Fibroblast of the aortic adventitia (primary cell): ENCODE measurements at places on chromosomes 11 and 22. TPM values are rescaled to one million over a fixed set of nuclear protein-coding genes. Genes with fewer than 3 reads are reported as not detected.

GRCh38 chr22:36787204-36787988 lies 11.5 kb upstream of the IFT27 start:
- DNase-seq = no peak

DNA sequence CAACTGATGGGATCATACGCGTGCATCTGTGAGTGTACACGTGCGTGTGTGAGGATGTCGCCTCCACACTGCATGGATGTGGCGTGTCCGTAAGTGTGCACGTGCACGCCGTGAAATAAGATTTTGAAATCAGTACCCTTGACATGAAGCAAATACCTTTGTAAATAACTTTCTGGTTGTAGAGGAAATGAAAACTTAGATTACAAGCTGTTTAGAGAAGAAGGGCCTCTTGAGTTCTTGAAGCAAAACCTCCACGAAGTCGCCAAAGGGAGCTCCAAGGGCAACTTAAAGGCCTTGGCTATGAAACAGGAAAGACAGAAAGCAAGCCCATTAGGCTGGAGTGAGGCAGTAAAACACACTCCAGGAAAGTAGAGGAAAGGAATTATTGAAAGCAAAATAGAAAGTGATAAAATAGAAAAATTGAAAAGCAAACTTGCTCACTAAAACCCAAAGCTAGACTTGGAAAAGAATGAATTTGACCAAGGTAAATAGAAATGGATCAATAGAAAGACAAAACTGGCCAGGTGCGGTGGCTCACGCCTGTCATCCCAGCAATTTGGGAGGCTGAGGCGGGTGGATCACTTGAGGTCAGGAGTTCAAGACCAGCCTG lies 29.7 kb upstream of the TOLLIP start:
- peak; percentile 10 for DNase-seq

- no peak for DNase-seq
Observed at GRCh38 chr11:77079666-77080065, 12.9 kb downstream of the CAPN5 start.

GRCh38 chr11:68216171-68216938 lies 3.3 kb upstream of the KMT5B start:
- no peak for DNase-seq

- peak; percentile 31 for DNase-seq
Observed at GRCh38 chr11:119320776-119321524, 4.0 kb upstream of the MCAM start.

- DNase-seq = no peak
Observed at GRCh38 chr11:1402355-1403077, 12.8 kb downstream of the BRSK2 start.

GRCh38 chr11:95565724-95566141 lies 223.8 kb downstream of the FAM76B start:
- DNase-seq = no peak

DNA sequence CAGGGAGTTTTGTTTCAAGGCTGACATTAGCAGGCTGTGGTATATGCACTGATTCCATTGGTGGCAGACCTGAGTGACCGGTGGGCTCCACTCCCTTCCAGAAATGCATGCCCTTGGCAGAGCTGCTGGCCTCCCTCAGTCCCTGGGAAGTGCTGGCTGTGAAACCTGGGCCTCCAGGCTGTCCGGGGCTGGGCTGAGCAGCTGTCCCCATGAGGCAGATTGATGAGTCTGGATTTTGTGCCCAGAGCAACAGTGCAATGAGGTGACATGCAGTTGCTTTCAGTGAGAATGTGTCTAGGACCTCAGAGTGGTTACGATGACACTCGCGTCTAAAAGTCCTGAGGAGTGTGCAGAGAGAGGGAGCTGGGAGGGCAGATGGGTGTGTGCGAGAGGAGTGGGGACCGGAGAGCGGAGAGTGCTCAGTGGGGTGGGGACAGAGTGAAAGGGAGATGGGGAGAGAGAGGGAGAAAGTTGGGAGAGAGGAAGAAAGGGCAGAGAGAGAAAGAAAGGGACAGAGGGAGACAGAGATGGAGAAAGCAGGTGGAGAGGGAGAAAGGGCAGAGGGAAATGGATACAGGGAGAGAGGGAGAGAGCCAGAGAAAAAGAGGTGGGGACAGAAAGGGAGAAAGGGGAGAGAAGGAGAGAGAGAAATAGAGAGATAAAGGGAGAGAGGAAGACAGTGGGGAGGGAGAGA lies 978.3 kb downstream of the BRD1 start:
- DNase-seq = no peak

DNA sequence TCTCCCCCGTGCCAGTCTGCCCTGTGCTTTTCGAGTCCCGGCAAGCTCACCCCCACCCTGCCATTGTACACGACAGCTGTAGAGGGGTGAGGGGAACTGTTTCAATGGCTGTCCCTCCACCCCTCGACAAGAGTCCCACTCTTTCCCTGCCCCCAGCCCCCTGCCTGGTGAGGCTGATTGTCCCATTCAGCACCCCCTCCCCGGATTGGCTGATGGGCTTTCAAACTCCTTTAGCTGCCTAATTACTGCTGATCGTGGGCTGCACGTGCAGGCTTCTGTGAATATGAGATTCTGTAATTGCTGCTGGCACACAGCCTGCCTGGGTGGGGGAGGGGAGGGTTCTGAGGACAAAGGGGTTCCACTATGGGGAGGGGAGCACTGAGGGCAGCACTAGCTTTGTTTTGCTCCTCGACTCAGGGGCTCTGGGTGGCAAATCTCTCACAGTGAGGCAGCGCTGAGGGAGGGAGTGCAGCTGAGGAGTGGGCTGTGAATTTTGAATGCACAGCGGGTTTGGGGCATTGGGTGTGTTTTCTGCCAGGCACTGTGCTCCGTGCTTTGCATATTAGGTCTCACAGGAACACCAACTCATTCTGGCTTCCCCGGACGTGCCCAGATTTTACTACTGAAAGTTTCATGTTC lies 42.6 kb upstream of the ACCSL start:
- DNase-seq = no peak

GRCh38 chr11:46808799-46809431 lies 37.2 kb downstream of the CKAP5 start:
- no peak for DNase-seq

DNA sequence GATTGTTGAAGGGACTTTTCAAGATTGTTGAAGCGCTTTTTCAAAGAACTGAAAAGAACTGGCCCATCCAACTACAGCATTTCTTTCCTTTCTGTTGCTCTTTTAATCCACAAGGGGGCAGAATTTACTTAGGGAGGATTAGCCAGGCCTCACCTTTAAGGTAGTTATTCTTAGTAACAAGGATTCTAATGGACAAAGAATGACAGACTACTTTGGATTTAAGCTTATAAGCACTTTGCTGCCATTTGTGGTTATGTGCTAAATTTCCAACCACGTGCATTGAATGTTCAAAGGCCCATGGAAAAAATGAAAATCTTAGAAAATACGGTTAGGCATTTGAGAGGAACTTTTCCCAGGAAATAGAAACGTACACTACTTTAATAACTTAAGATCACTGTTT lies 49.5 kb upstream of the HSPA8 start:
- DNase-seq = peak; percentile 69

DNA sequence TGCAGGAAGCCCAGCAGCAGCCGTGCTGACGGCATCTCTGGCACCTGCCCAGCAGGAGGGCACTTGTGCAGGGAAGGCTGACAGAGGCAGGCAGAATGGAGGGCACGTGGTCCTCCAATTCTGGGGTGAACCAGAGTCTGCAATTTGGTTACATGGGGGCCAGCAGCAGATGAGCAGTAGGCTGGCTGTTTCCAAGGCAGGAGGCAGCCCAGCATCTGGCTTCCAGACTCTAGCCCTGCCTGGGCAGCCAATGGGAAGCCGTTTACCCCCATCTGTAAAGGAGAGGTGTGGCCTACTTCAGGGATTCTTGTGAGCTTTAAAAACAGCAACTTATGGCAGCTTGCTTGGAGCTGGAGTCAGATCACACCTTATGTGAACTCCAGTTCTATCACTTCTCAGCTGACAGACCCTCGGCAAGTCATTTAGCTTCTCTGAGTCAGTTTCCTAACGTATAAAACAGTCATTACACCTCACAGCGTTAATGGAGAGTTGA lies 27.9 kb upstream of the RASL10A start:
- DNase-seq = peak; percentile 34

DNA sequence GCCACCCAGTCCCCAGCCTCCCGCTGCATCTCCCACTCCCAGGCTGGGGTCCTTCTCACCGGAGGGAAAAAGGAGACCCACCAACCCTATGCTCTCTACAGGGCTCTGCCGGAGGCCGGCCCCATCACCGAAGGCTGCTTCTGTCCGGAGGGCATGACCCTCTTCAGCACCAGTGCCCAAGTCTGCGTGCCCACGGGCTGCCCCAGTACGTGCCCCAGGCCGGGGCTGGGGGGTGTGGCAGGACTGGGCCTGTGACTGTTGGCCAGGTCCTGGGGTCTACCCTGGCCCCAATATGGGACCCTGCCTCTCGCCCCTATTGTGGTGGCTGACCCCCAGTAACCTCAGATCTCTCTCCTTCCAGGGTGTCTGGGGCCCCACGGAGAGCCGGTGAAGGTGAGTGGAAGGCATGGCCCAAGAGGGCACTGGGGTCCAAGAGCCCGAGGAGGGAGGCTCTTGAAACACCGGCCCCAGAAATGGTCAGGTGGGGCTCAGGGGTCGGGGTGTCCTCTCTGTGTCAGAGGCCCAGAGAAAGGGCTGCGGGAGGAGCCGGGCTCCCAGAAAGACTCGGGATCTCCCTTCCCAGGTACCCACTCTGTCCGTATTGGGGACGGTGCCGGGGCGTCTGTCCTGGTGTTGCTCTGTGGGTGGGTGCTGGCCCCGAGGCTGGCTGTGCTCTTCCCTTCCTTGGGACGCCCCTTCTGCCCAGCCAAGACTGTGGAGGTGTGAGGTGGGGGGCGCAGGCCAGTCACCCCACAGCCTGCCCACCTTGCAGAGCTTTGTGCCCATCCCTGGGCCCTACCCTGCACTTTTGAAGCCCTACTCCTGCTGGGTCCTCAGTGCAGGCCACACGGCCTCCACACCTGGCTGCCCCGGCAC lies 26.1 kb upstream of the MUC5B start:
- DNase-seq = no peak

DNA sequence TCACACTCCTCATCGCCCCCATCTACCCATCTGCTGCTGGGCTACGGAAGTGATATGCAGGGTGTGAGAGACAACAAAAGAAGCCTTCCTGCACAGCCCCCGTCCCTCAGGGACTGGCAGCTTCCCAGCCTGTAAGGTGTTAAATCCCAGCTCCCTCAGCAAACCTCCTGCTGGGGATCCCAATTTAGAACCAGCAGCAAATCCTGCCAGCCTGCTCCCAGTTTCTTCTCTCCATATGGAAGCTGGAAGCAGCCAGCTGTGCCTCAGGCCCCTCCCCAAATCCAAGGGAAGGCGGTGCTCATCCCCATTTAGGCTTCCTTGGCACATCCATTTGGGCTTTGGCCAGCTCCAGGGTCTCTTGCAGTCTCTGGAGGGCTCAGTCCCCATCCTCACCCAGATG lies 47.5 kb downstream of the PAMR1 start:
- no peak for DNase-seq

F2 gene
- not detected in 2 replicates for total RNA-seq

DNA sequence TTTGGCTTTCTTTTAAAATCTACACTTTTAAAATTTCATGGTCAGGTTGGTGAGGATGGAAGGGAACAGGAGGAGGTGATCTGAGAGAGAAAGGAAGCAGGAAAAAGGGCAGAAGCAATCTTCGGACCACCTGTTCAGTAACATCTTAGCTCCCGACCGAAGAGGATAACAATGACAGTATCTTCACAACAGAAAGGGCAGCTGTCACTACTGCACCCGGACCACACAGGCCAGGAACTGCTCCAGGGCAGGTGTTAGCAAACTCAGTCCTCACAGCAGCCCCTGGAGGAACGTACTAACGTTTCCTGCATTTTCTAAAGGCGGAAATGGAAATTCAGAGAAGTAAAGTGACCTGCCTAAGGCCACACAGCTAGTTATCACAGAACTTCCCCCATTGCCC lies 16.8 kb downstream of the PTPN5 start:
- DNase-seq = no peak

DNA sequence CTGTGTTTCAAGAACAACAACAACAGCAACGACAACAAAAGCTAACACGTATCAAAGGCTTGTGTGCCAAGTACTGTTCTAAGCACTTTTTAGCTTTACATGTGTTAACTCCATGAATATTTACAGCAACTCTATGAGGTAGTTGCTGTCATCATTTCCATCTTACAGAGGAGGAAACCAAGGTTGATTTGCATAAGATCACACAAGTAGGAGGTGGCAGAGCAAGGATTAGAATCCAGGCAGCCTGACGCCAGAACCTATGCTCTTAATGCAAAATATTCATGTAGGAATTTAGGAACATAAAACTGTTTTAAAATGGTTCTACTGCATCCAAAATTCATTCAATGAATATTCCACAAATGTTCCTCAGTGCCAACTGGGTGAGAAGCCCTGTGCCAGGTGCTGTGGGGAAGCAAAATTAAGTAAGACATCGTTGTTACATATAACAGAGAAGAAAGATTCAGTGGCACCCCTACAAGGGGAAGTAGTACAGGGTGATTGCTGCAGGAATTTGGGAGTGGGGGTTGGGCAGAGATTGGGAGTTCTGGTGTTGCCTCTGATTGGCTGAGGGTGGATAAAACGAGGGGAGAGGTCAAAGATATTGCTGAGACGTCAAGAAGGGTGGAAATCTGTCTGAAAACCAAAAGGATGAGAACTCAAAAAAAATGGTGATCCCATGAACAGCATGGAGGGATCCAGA lies 86.1 kb upstream of the ARHGAP20 start:
- DNase-seq = no peak

- DNase-seq = no peak
Observed at GRCh38 chr11:2130881-2131352, 8.3 kb downstream of the IGF2 start.

CCDC157 gene
- total RNA-seq = 1.2 and 2.6 TPM in 2 replicates

GRCh38 chr11:86571273-86571948 lies 101.0 kb downstream of the ME3 start:
- no peak for DNase-seq

GRCh38 chr11:121435132-121435531 lies 17.0 kb upstream of the SORL1 start:
- no peak for DNase-seq

OR52E8 gene
- not detected in 2 replicates for total RNA-seq

GRCh38 chr11:3926458-3927095 lies 71.1 kb downstream of the STIM1 start:
- DNase-seq = peak; percentile 30

GRCh38 chr11:72783144-72783905 lies 10.5 kb downstream of the STARD10 start:
- DNase-seq = no peak

GRCh38 chr11:103870821-103871309 lies 165.6 kb upstream of the DDI1 start:
- DNase-seq = peak; percentile 78

ISX gene
- not detected in 2 replicates for total RNA-seq

GRCh38 chr11:129817534-129818051 lies 1.9 kb downstream of the TMEM45B start:
- DNase-seq = no peak

GRCh38 chr11:114019046-114019445 lies 40.5 kb upstream of the ZBTB16 start:
- DNase-seq = no peak

GRCh38 chr11:123060277-123061000 lies 1.5 kb downstream of the HSPA8 start:
- no peak for DNase-seq

DNA sequence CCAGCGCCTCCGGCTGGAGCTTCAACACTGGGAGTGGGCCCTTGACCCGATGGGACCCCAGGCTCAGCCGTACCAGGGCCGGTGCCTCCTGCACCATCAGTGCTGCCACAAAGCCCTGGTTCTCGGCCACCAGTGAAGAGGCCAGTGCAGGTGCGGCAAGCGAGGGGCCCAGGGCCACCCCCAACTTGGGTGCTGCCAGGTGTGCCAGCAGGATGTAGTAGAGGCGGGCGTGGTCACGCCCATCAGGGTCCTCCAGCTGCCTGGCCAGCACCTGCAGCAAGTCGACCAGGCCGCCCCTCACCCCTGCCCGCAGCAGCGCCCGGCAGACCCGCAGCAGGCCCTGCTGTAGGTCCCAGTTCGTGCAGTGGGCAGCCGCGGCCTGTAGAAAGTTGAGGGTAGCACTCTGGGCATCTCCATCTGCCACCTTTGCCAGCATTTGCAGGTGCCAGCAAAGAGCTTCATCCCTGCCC lies 2.3 kb downstream of the AP5B1 start:
- DNase-seq = no peak
